Natural killer cell (primary cell): ENCODE measurements at places on chromosomes 1 and 21.

DNA sequence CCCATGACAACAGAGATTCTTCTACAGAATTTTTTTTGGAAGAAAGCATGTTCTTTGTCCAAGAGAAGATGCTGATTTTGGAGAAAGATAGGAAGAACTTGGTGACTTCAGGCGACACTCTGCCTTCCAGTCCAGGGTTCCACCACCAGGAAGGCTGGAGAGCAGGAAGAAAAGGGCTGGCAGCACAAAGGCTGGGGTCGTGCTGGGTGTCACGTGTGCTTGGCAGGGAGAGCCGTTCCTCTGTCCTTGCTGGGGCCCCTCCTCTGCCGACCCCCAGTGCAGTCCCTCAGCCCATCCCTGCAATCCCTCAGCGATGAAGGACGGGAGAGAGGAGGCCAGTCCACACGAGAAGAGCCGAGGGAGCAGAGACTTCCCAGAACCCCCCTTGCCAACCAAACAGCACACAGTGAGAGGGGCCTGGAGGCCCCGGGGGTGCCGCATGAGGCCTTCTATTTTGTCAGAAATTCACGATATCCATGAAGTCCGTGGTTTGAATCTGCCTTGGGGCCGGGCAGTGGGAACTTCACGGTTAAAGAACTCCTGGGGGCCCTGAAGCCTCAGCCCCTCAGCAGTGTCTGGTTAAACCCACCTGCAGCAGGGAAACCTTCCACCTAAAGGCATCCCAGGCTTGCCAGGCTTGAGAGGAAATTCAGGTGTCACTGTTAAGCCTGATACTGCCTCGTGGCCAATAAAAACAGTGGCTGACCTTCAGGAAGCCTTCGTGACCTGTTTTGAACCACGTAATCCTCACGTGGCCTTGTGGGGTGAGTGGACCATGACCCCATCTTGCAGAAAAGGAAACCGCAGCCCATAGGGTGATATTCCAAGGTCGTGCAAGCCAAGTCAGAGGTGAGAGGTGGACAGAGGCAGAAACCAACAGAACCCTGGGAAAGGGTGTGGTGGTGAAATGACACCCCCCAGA is 3.4 kb downstream of the KRTAP10-12 start:
- DNase-seq: no peak

DNA sequence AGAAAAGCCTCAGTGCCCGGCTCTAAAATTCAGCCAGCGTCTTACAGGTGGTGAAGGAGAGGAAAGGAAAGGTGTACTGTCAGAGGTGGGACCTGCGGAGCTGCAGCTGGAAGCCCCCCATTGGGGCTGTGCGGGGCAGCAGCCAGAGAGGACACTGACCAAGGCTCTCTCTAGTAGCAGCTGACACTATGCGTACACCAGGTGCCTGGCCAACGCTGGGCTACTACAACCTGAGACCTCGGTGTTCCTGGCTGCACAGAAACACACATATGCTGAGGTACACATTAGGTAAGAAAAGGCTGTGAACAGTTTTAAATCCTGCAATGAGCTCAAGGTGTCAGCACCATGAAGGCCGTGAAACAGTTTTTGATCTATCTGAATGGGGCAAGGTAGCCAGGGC is 55.5 kb upstream of the EDN2 start:
- no peak for DNase-seq

GRCh38 chr1:46520063-46520911 is 30.7 kb downstream of the DMBX1 start:
- no peak for DNase-seq

DNA sequence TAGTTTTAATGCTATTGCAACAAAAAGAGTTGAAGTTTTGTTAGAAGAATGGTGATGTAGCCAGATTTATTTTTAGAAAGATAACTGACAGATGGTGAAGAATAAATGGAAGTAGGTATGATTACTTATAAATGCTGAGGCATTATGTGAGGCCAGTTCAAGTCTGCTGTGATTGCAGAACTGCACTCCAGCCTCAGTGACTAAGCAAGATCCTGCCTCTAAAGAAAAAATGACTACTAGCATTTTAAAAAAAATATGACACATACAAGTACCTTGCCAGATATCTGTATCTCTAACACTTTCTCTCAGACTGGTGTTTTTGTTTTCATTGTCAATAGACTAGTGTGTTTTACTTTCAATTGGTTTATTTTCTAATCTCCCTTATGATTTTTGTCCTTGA is 1242.4 kb upstream of the ADGRL4 start:
- no peak for DNase-seq

DNA sequence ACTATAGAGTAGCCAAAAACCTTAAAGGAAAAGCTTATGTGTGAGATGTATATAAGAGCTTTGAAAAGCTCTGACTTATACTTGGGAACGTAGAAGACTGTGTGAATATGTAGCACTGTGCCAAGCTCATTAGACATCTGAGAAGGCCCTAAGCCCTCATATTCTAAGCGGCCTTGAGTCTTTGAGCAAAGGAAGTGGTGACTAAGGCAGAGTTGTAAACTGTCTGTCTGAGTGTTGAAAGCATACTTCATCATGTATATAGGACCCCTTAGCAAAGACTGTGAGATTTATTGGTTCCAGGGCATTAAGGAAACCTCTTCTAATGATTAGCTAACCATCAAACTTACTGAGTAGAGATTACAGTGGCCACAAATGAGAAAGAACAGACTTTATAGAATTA is 153.3 kb upstream of the LYPLAL1 start:
- no peak for DNase-seq

GRCh38 chr1:169849346-169850022 is 44.2 kb downstream of the SCYL3 start:
- no peak for DNase-seq

DNA sequence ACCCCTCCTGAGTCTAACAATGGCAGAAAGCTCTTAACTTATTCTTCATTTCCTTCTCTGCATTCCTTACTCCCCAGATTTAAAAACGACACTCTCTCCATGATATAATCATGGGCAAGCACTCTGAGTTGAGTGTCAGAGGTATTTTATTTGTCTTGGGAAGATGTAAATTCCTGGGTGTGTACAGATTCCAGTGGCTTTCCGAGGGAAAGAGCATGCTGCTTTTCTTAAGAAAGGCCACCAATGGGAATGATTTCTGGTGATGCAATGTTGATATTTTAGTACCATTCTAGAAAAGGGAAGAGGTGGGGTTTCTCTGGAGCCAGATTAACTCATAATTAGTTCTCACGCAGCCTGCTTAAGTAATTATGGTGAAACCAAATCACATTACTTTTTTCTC is 47.8 kb upstream of the BTG3 start:
- DNase-seq: no peak

GRCh38 chr1:200428482-200429205 is 18.8 kb upstream of the ZNF281 start:
- DNase-seq: no peak

GRCh38 chr1:52476943-52477342 is 72.5 kb downstream of the PRPF38A start:
- DNase-seq: no peak

DNA sequence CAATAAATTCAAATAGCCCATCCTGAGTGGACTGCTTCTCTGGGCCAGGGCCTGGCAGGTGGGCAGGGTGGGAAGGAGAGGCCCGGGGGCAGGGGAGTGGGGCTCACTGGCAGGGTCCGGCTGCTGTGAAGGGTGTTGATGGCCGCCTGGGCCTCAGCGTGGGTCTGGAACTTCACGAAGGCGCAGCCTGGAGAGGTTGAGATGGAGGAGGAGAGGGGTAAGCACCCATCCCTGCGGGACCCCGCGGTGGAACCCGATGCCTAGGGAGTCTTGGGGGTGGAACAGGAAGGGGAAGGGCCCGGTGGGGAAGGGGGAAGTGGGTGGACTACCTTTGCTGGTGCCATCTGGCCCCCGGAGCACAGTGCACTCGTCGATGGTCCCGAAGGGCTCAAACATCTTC is 7.7 kb downstream of the CELF3 start:
- DNase-seq: no peak
